ENCODE measurements at places on chromosomes 13 and 19.

- DNase-seq: no peak
Observed at GRCh38 chr19:1987197-1988187, 28.0 kb downstream of the BTBD2 start.

DNA sequence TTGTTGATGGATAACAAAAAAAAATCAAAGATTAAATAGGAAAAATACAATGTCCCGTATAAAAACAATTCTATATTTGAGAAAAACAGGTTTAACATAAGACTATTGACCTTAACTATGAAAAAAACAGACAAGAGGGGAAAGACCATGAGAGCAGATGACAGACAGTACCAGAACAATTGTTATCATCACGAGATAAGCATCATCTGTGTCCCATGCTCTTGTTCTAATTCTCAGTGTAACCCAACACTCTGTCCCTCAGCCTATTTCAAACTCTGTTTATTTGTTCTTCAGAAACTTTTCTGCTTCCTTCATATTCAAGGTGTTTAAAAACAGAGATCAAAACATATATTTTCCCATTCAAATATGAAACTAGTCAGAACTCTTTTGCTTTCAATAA, 216.4 kb downstream of the PCDH9 start:
- no peak for DNase-seq

GRCh38 chr19:56167064-56167578, 8.7 kb upstream of the GALP start:
- DNase-seq: no peak

DNA sequence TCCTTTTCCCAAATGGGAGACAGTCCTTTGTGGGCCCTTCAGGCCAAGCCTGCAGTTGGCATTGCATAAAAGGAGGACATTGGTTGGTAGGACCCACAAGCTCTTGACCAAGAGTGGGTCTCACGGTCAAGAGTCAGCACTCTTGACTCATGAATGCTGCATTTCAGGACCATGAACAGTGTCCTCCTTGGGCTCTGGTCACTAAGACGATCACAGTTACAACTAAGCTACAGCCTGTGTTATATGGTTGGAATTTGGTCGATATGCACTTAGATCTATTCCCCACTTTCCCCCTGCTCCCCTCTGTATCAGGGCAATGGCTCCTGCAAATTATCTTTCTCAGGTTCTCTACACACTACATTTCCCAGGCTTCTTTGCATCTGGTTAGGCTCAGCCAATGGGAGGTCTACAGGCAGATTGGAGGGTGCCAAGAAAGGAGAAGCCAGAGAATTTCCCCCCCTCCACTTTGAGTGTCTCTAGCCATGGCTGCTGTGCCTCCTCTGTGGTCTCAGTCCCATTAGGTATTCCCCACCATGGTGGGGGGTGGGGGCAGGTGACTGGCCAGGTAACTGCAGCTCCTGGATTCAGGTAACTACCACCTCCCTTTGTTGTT, 3.1 kb upstream of the OLFM2 start:
- no peak for DNase-seq

GRCh38 chr13:113671066-113672001, 4.3 kb downstream of the GRK1 start:
- DNase-seq: no peak

GRCh38 chr13:47718556-47718955, 282.5 kb downstream of the SUCLA2 start:
- DNase-seq: no peak

DNA sequence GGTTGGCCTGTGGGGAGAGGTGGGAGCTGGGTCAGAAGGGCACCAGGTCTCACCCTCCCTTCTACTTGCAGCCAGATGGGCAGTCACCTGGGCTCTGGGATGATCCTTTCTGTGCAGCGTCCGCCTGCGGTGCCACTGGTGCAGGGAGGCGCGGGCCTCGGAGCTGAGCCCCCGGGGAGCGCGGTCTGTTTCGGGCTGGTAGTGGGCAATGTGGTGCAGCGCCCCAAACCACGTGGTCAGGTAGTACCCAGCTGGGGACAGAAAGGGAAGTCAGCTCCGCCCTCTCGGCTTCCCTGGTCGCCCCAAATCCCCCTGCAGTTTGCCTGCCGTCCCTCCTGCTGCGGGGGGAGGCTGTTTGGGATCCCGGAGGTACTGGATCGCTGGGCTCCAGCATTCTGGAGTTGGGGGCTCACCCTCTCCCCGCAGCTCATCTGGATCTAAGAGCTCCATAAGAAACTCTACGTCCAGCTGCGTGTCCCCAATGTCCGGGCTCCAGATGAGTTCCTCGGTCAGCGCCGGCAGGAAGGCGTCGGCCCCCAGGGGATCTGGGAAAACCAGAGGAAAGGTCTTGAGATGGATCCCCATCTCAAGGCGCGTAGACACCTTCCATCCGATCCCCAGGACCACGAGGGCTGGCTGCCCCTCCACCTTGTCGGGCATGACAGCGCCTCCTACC, 8.8 kb downstream of the RINL start:
- no peak for DNase-seq

GRCh38 chr13:47036294-47037008, 139.6 kb upstream of the HTR2A start:
- DNase-seq: no peak

GRCh38 chr19:20237773-20238623, 71.0 kb downstream of the ZNF486 start:
- peak; percentile 74 for DNase-seq

- no peak for DNase-seq
Observed at GRCh38 chr19:45051929-45052579, 13.2 kb downstream of the CLASRP start.

DNA sequence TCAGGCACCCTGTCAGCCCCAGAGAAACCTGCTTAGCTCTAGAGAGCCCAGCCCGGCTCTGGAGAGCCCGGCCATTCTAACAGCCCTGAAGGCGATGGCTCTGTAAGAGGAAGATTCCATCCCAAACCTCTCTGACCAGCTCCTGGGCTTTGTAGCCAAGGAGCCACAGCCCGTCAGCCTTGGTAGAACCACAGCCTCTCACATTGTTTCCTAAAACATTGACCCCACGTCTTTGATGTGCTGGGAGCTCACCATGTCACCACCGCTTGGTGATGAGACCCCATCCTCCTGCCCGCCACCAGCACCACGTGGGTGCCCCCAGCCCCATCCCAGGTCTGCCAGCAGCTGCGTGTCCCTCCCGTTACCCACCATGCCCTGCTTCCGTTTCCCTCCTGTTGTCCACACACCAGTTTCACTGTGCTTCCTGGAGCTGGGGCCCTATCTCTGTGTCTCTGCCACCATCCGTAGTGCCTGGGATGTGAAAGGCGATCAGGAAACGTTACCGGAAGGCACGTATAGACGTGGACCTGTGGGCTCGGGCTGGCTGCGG, 94.2 kb upstream of the MCF2L start:
- no peak for DNase-seq

DNA sequence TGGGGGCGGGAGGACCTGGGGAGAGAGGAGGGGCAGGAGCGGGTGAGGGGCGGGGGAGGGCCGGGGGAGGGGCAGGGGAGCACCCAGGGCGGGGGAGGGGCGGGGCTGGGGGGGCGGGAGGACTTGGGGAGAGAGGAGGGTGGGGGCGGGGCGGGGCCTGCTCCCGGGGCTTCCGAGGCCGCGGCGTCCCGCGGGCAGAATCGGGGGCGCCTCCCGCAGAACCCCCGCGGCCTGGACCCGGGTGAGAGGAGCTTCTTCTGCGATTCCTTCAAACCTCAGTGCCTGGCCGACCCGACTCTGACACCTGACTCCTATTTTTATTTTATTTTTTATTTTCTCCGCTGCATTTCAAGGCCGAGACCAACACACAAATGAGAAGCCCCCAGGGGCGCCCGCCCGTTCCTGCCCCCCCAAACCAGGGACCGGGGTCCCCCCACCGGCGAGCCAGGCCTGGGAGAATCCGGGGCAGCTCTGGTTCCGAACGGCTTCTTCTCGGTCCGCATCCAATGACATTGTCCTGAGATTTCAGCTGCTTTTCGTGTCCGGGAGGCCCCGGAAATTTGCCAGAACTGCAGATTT, 470 bp upstream of the GRTP1 start:
- DNase-seq: no peak

GRCh38 chr13:44918326-44919103, 70.8 kb downstream of the NUFIP1 start:
- peak; percentile 67 for DNase-seq

DNA sequence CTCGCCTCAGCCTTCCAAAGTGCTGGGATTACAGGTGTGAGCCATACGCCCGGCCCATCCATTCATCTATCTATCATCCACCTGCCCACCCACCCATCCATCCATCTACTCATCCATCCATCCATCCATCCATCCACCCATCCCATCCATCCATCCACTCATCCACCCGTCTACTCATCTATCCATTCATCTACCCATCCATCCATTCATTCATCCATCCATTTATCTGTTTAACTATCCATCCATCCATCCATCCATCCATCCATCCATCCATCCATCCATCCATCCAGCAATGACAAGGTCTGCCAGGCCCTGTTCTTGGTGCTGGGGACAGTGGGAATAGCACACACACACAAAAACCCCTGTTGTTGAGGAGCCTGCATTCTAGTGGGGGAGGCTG, 4.5 kb downstream of the VAV1 start:
- no peak for DNase-seq

DNA sequence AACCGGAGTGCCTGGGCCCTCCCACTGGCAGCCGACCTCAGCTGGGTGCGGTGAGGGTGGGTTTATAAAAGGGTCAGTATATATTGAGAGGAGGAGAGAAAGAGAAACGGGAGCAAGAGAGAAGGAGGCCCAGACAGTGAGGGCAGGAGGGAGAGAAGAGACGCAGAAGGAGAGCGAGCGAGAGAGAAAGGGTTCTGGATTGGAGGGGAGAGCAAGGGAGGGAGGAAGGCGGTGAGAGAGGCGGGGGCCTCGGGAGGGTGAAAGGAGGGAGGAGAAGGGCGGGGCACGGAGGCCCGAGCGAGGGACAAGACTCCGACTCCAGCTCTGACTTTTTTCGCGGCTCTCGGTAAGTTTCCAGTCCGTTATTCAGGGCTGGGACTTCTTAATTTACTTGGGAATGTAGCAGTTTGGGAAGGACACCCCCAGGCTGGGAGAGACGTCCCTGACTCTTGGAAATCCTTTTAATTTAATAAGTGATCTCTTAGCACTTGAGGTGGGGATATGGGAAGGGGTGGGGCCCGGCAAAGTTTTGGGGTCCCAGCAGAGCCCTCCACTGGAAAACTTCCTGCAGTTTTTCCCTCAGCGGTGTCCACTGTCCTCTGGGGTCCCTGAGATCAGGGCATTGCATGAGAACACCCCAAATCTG, at the start of gene EMP3:
Gene EMP3, plus strand, starts transcription at position 288 of the 646 bp plus-strand sequence. CDS start 1,293 bp downstream, outside the sequence.
- DNase-seq: peak; percentile 76

DNA sequence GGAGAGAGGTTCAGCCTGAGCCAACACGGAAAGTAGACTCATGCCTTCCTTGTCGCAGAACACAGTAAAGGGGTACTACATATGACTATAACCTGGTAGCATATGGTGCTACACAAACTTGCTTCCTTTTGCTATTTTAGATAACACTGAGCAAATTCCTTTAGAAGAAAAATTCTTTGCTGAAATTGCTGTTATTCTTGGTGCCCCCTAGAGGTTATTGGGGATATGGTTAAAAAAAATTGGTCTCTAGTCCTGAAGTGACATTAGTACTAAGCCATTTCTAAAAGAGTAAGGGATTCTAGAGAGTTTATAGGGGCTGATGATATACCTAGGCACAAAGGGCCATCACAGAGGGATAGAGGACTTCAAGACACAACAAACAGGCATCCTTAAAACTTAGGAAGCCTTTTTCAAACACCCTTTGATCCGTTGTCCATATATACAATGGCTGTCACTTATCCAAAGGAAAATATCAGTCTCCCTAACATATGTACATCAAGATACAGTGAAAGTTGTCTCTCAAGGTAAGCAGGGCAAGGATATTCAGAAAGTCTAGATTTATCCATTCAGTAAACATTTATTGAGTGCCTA, 13.9 kb upstream of the HS6ST3 start:
- no peak for DNase-seq

GRCh38 chr19:49117677-49118564, 1.0 kb downstream of the C19orf73 start:
- no peak for DNase-seq

GRCh38 chr13:42753697-42754096, 27.7 kb upstream of the FAM216B start:
- DNase-seq: no peak

DNA sequence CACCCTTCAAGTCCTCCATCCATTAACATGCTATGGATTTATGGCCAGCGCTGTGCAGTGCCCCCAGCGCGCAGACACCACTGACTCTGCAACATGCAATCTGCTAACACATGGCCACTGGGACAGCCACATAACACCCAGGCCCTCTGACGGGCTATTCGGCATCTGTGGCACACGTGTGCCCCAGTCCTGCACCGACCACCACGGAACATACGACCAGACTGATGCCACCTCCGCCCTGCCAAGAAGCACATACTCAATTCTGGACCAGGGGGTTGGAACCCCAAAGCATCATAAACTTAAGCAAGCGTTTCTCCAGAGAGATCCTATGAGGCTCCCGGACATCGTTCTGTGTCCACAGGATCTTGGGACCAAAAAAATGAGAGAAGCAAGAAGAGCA, 9.8 kb downstream of the STK24 start:
- no peak for DNase-seq

GRCh38 chr19:1046117-1046626, 6.3 kb downstream of the ABCA7 start:
- no peak for DNase-seq

GRCh38 chr19:40799558-40800338, 757 bp downstream of the EGLN2 start:
- no peak for DNase-seq

- DNase-seq: no peak
Observed at GRCh38 chr19:55487924-55488687, at the start of gene SSC5D. Gene SSC5D, plus strand, starts transcription at chr19:55488436. Its CDS starts 154 bp downstream, at chr19:55488590.

DNA sequence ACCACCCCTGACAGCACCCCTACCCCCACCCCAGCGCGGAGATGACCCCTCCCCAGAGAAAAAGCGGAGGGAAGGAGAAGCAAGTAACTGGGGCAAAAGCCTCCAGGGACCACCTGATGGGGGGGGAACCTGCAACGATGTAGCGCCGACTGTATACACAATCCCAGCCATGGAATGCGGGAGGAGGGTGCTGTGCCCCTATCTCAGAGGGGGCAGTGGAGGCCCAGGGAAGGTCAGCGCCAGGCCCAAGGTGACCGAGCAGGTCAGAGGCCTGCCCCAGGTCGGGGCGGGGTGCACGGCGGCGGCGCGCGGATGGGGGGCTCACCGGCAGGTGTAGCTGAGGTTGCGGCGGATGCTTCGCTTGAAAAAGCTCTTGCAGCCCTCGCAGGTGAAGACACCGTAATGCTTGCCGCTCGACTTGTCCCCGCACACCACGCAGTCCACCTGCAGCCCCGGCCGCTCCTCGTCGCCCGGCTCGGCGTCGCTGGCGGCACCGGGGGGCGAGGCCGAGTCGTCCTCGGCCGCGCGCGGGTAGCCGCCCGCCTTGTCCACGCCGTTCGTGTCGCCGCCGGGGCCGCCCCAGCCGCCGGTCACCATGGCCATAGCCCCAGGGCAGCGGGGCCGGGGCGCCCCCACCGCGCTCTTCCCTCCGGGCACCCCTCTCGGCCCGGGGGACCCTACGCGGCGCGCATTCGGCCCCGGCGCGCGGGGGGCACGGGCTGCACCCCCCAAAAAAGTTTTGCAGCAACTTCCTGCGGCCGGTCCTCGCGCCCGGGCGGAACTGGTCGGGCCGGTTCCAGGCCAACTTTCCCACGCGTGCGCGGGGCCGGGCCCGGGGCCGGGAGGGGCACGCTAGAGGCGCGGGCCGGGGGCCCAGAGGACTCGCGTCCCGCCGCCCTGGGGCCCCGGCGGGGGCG, 843 bp downstream of the NR2F6 start:
- no peak for DNase-seq

All from activated T-helper 9 cell treated with anti-CD3 and anti-CD28 coated beads, Interleukin-2, amount 50 U/mL, for 16 hours (primary cell).